Spleen (tissue), 13 donors: ENCODE measurements at places on chromosomes 11 and 22. TPM values are rescaled to one million over a fixed set of nuclear protein-coding genes. Genes with fewer than 3 reads are reported as not detected.
A peak's percentile ranks its signal among the peaks of the same experiment; 100 is the strongest.

- peak; percentile 82 for DNase-seq
Measured at GRCh38 chr11:17387811-17388210, 648 bp downstream of the KCNJ11 start.

GRCh38 chr11:60786811-60787567, 1.9 kb downstream of the MS4A10 start:
- DNase-seq = peak; percentile 50

- peak; percentile 97 for DNase-seq
Measured at GRCh38 chr11:64341851-64342791, 2.1 kb downstream of the CCDC88B start.

- DNase-seq = peak; percentile 90
Measured at GRCh38 chr22:42621505-42622002, 6.9 kb upstream of the POLDIP3 start.

DNA sequence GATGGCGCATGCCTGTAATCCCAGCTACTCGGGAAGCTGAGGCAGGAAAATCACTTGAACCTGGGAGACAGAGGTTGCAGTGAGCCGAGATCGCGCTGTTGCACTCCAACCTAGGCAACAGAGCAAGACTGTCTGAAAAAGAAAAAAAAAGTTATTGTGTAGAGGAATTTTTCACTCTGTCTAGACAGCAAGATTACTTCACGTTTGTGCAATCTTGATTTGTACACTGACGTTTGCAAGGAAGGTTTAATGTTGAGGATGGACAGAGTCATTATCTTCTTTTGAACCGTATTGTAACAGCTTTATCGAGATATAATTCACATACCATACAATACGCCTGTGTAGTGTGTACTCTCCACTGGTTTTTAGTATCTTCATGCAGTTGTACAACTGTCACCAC, 3.7 kb downstream of the CTTN start:
- DNase-seq = no peak

The ABCC8 gene
- 0.61 TPM for polyA plus RNA-seq

The TNNT3 gene
- 0.64 TPM for polyA plus RNA-seq

The MFRP gene
- polyA plus RNA-seq = 0.02 TPM

The MYOD1 gene
- not detected for polyA plus RNA-seq

DNA sequence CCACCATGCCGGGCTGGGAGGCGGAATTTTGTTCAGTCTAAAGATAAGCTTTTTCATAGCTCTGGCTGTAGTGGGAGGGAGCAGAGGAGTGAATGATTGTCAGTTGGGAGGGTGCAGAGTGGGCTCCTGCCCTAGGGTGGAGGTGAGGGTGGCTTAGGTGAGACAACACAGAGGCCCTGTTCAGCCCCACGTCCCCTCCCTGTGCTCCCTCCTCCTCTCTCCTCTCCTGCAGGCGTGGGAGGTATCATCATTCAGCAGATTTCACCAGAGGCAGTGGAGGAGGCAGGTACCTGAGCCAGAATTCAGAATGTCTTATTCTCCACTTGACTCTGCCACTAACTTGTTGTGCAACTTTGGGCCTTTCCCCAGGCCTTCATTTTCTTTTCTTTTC, 1.7 kb upstream of the THRSP start:
- DNase-seq = no peak

The CDK2AP2 gene
- 57.1 TPM for polyA plus RNA-seq

The LMNTD2 gene
- polyA plus RNA-seq = 5.1 TPM

- DNase-seq = no peak
Measured at GRCh38 chr11:125513705-125514265, 17.7 kb upstream of the FEZ1 start.
